ENCODE measurements at places on chromosomes 5 and 9.

GRCh38 chr5:6287176-6287575 lies 91.2 kb downstream of the MED10 start:
- no peak for DNase-seq

DNA sequence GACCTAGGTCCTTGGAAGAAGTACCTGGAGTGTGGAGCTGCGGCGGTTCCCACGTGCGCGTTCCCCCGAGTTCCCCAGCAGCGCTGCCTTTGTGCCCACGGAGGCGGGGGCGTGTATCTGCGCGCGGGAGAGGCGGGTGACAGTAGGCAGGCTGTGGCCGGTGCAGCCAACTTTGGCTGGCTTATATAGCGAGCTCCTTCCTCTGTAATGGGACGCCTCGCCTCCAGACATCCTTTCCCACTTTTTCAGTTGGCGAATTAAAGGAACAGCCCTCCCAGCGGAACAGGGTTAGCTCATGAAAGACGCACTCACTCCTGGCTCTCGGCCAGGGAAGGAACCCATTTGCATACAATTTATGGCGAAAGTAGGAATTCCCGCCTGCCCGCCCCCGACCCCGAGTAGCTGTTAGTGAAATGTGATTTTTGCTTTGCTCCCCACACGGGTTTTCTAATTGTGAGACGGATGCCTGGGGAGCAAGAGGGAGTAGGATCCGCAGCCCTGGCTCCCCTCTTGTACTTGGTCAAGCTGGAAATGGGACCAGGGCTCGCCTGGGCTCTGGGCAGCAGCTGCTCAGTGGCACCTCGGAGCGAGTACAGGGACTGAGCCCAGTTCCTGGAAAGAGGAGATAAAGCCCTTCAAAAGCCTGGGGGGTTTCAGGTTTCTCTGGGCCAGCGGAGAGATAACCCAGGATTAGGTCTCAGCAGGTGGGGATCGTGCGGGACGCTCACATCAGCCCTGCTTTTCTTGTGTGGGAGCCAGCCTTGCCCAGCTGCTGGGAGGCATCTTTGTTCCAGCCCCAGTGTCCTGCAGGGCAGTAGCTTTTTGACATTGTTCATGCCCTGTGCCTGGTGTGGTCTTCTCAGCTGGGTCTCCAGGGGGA lies at the start of gene TNC:
Gene TNC (minus strand): TSS at position 159 of the 880 bp plus-strand sequence. CDS start 27,139 bp downstream, outside the sequence.
- peak; percentile 21 for DNase-seq

DNA sequence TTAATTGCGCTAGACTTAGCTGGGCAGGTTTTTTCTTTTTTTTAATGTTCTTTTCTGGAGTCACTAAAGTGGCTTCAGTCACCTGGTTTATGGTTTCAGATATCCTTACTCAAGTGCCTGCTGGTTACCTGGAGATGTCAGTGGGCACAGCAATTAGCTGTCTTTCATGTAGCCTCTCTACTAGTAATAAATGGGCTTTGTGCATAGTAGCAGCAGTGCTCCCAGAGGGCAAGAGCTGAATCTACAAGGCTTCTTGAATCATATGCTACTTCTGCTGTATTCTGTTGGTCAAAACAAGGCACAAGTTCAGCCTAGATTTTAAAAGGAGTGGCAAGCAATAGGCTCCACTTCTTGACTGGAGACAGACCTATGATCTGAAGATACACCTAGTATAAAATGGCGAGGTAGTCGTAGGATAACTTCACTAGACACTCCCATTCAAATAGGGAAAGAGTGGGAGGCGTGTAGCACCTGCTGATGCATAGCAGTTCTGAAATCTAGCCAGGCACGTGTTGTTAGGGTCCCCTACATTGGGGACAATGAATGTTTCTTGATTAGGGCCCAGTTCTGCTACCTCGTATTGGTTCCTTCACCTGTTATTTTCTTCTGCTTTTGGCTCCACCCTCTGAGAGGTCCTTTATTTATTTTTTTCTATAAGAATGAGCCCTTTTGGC lies 7.0 kb downstream of the SCAMP1 start:
- DNase-seq, result no peak

GRCh38 chr5:114062932-114063867 lies 298.7 kb upstream of the KCNN2 start:
- no peak for DNase-seq

- no peak for DNase-seq
Observed at GRCh38 chr9:16928179-16928945, 57.9 kb upstream of the BNC2 start.

DNA sequence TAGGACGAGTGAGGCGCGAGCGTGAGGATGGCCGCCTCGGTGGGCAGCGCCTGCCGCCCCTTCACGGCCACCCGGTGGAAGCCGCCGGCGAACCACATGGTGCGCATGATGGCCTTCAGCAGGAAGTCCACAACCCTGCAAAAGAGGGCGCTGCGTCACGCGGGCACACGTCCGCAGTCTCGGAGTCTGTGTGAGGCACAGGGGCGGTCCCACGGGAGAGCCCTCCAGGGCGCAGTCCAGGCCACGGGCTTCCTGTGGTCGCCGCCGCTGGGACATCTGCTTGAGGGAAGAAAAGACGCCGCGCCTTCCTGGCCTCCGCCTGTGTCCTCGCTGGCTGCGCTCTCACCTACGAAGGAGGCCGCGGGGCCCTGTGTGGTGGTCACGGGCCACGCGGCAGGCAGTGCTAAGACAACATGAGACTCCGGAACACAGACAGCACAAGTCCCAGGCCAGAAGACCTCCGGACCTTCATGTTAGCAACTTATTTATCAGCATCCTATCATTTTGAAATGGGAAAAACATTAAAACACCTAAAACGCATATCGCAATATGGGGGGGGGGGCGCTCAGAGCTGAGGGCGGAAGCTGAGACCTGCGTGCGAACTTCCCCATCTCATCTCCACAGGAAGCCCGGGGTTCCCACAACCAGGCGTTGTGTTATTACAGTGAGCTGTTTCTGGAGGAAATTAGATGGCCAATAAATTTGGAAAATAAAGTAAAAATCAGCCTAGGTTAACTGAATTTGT lies 28.8 kb downstream of the LPCAT1 start:
- no peak for DNase-seq

- DNase-seq, result no peak
Observed at GRCh38 chr9:134929193-134930158, 11.8 kb upstream of the FCN1 start.

- DNase-seq, result no peak
Observed at GRCh38 chr5:180625791-180626660, 23.4 kb downstream of the FLT4 start.

- DNase-seq, result no peak
Observed at GRCh38 chr5:10635867-10636350, 72.0 kb downstream of the ANKRD33B start.

- DNase-seq, result no peak
Observed at GRCh38 chr5:133728475-133728874, 116.1 kb upstream of the FSTL4 start.

- DNase-seq, result peak; percentile 85
Observed at GRCh38 chr9:80797831-80798688, 891.3 kb downstream of the TLE1 start.

DNA sequence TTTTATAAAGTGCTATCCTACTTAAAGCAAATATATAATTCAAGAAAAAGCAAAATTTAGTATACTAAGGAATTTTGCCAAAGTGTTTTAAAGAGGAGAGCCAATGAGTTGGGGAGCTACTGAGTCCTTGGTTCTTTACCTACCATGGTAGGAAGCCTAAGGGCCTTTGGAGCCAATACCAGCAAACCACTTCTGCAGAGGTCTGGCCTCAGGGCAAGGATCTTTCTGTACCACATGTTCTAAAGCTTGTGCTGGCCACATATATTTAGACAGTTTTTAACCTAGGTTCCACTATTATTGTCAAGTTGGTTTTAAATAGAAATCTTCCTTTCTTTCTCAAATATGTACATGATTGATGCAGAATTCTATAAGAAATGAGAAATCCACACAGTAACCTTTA lies 172.3 kb upstream of the NREP start:
- no peak for DNase-seq

DNA sequence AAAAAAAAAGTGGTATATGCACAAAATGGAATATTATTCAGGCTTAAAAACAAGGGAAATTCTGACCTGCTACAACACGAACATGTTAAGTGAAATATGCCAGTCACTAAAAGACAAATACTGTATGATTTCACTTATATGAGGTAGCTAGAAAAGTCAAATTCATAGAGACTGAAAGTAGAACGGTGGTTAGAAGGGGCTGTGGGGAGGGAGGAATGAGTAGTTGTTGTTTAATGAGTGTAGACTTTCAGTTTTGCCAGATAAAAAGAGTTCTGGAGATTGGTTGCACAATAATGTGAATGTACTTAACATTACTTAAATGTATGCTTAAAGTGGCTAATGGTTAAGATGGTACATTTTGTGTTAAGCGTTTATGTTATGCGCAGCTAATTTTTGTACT lies 79.5 kb upstream of the IL12B start:
- no peak for DNase-seq

- no peak for DNase-seq
Observed at GRCh38 chr9:102124465-102124864, 386.0 kb upstream of the GRIN3A start.

GRCh38 chr9:132241840-132242620 lies 80.2 kb downstream of the NTNG2 start:
- no peak for DNase-seq

GRCh38 chr5:38720554-38721361 lies 125.1 kb upstream of the OSMR start:
- DNase-seq, result no peak

- no peak for DNase-seq
Observed at GRCh38 chr9:114189823-114190562, 34.7 kb downstream of the COL27A1 start.

DNA sequence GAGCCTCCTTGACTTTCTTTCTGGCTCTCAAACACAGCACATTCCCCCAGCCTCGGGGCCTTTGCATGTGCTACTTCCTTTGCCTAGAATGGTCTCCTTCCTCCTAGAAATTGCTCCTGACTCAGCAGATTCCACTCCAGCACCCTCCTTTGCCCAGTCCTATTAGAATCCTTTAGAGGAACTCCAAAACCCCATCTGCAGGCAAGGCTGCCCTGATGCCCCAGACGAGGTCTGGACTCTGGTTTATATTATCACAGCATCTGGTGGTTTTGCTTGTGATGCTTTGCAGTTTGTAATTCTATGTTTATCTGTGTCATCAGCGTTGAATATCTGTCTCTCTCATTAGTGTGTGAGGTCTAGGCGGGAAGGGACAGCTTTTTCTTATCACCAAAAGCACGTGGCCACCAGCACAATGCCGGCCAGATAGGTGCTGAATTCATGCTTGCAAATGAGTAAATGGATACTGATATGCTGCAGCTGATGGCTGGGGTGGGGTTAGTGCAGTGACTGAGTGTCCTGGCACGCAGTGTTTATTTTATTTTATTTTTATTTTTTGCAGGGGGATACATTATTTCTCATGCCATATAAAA lies 30.0 kb upstream of the ANKH start:
- no peak for DNase-seq

GRCh38 chr9:98962861-98963260 lies 19.2 kb downstream of the COL15A1 start:
- no peak for DNase-seq

GRCh38 chr9:37623267-37623666 lies 27.5 kb upstream of the FRMPD1 start:
- no peak for DNase-seq

GRCh38 chr9:104911032-104911607 lies 16.8 kb downstream of the ABCA1 start:
- DNase-seq, result no peak

GRCh38 chr5:41787265-41787664 lies 83.0 kb downstream of the OXCT1 start:
- DNase-seq, result no peak

DNA sequence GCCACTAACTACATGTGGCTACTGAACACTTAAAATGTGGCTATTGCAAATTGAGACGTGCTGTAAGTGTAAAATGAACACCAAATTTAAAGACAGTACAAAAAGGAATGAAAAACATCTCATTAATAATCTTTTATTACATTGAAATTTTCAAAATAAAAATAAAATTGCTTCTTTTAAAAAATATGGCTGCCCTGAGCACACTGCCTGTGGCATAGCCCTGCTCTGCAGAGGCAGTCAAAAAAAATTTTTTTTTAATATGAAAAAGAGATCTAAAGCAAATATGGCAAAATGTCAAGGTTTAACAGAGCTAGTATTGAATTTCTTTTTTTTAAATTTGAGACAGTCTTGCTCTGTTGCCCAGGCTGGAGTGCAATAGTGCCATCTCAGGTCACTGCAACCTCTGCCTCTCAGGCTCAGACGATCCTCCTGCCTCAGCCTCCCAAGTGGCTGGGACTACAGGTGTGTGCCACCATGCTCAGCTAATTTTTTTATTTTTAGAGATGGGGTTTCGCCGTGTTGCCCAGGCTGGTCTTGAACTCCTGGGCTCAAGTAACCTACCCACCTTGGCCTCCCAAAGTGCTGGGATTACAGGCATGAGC lies 25.6 kb downstream of the CARNMT1 start:
- no peak for DNase-seq

DNA sequence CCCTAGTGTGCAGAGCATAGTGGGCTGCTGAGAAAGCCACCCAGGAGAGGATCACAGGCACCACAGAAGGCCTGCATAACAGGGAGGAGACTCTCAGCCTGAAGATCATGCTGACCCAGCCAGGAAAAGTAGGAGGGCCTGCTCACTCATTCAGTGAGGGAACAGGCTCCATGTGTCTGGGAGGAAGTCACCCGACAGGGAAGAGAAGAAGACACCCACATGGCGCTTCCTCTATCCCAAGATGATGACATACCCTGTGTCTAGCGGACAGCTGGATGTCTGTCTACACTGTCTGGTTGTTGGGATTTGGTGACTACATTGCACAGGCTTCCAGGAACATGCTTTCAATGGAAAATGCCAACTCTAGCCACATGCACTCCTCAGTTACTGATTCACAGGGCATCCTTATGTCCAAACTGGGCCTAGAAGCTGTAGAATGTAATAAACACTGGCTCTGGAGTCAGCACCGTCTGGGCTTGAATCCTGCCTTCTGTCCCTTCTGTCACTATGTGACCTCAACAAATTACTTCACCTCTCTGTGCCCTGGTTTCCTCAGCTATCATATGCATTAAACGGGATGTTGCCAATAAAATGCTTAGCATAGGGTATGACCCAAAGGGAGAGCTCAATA lies 47.6 kb downstream of the KLHL3 start:
- DNase-seq, result no peak

- DNase-seq, result peak; percentile 34
Observed at GRCh38 chr5:170630711-170631141, 126.9 kb downstream of the KCNIP1 start.

GRCh38 chr5:148090146-148090772 lies 26.5 kb downstream of the SPINK5 start:
- no peak for DNase-seq

DNA sequence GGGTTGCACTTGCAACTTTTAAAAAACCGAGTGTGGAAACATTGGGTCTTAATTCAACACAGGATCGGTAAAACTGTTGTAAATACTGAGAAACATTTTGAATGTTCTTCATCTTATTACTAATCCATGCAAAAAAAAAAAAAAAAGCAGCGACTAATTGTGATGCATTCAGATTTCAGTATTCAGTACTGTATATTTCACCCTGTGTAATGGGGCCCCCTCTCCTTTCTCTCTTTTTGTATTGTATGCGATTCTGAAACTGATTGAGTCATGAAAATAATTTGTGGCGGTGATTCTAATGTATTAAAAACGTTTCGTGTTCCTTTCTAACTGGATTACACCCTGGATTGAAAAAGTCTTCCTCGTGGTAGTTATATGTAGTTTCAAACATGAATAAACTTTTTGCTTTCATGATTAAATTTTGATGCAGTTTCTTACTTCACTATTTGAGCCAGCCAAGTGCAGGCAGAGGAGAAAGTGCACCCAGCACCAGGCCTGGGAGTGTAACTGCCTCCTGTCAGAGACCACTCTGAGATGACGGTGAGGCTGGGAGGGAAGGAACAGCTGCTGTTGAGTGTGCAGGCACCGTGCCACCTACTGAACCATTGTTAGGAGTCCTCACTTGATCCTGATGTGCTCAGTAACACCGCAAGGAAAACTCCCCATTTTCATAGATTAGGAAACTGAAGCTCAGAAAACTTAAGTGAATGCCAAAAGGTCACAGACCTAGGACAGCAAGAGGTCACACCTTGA lies 220.0 kb downstream of the PBX3 start:
- peak; percentile 94 for DNase-seq
